ENCODE measurements at places on chromosomes 5 and 9.

DNA sequence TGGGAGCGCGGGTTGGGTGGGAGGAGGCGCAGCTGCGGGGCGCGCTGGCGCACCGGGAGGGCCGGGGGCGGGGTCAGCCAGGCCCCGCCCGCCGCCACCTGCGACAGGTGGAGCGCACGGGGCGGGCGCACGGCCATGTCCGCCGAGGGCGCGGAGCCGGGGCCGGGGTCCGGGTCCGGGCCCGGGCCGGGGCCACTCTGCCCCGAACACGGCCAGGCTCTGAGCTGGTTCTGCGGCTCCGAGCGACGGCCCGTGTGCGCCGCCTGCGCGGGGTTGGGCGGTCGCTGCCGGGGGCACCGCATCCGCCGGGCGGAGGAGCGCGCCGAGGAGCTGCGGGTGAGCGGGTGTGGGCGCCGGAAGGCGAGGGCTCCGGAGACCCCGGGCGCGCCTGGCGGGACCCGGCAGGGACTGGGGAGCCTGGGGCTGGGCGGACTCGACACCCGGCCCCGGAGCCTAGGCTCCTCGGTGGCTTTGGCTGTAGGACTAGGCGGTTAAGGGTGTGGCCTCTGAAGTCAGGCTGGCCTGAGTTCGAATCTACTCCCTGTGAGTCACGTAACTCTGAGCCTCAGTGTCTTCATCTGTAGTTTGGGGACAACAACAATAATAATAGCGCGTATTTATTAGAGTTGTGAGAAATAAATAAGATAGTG, at the start of gene BSPRY:
TSS of gene BSPRY (plus strand) at position 97 of the 650 bp plus-strand sequence. CDS start at position 136, 39 bp downstream.
- no peak for DNase-seq

DNA sequence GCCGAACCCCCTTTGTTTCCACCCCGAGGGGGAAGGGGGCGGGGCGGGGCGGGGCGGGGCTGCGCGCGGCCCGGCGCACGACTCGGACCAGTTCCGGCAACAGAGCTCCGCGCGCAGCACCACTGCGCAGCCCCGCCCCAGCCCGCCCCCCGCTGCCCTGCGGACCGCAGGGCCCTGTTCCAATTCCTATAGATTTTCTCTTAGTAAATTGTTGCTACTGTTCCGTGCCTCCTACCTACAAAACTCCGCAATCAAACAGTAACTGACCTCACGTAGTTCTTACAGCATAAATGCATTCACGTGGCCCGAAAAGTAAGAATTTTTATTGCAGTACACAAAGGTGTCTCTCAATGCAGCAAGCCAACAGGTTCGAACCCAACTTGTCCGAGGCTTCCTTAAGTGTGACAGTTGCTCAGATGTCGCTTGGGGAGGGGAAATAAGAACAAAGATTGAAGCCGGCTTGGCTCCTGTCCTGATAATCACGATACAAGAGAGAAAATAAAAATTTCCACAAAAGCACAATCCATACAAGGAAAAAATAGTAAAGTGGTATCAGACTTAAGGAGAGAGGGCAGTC, 1.2 kb upstream of the RNF38 start:
- no peak for DNase-seq

GRCh38 chr9:74499111-74499601, 2.0 kb downstream of the RORB start:
- DNase-seq = no peak

DNA sequence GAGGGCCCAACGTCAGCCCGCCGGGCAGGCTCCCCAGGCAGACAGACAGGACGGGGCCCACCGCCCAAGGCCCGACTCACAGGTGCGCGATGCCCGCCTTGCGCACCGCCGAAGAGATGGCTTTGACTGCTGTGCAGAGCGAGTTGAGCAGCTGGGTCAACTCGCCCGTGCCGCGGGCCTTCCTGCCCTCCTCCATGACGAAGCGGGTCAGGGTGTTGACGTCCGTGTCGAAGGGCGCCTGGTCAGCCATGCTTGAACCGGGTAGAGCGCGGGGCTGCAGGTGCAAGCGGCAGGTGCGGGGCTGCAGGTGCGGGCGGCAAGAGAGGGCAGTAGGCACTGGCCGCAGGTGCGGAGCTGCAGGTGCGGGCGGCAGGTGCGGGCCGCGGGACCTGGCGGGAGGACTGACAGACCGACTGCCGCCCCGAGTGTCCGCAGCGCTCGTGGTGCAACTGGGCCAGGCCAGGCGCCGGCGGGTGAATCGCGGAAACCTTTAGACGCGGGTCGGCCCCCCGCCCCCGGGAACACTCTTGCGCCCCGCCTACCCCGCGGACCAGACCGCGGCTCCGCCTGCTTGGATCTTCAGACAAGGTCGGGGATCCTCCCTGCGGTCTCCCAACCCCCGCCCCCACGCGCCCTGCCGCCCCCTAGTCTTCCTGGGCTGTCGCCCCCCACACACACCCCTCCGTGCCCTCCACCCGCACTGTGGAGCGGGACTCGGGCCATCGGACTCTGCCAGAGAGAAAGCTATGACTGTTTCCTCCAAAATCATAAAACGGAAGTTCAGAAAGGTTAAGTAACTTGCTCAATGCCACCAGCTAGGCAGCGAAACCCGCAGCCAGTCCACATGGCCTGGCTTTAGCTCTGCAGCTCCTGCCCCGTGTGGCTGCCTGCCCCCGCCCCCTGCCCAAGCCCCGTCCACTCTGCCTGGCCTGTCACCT, at the start of gene FBP1:
TSS of gene FBP1 (minus strand) at position 458 of the 938 bp plus-strand sequence. CDS start at position 250, 208 bp downstream.
- peak; percentile 16 for DNase-seq

GRCh38 chr5:24525414-24525813, 119.4 kb downstream of the CDH10 start:
- DNase-seq = no peak

DNA sequence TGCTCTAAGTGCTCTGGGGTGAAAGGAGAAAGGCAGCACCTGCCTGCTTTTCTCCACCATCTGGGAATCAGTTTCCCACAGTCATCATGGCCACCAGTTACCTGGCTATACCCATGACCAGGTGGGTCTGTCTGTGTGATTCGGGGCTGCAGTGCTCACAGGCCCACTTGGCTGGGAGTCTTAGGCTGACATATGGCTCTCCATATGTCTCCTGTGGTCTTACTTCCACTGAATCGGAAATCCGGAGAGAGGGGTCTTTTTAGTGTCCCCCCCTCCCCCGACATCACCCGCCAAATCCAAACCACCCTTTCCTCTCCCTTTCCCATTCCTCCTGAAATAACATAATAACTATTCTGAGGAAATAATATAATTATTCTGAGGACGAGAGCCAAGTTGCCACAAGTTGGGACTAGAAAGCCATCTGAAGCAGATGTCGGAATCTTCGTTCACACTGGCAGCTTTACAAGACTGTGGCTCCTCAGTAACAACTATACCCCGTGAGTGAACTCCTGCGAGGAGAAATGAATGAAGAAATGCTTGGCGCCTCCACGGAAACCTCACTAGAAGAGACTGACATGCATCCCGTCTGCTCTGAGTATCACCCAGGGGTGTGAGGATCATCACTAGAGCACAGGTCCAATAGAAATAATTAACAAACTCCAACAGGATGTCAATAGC, 143.4 kb downstream of the MYO10 start:
- no peak for DNase-seq

GRCh38 chr5:163503106-163504078, 2.0 kb upstream of the MAT2B start:
- no peak for DNase-seq

- no peak for DNase-seq
Measured at GRCh38 chr5:148938522-148938882, 112.1 kb downstream of the ADRB2 start.

GRCh38 chr9:110738982-110739381, 70.4 kb downstream of the MUSK start:
- no peak for DNase-seq

- peak; percentile 78 for DNase-seq
Measured at GRCh38 chr5:72013766-72014624, 93.3 kb upstream of the MAP1B start.

GRCh38 chr9:34545497-34545896, 22.7 kb upstream of the ENHO start:
- DNase-seq = no peak

DNA sequence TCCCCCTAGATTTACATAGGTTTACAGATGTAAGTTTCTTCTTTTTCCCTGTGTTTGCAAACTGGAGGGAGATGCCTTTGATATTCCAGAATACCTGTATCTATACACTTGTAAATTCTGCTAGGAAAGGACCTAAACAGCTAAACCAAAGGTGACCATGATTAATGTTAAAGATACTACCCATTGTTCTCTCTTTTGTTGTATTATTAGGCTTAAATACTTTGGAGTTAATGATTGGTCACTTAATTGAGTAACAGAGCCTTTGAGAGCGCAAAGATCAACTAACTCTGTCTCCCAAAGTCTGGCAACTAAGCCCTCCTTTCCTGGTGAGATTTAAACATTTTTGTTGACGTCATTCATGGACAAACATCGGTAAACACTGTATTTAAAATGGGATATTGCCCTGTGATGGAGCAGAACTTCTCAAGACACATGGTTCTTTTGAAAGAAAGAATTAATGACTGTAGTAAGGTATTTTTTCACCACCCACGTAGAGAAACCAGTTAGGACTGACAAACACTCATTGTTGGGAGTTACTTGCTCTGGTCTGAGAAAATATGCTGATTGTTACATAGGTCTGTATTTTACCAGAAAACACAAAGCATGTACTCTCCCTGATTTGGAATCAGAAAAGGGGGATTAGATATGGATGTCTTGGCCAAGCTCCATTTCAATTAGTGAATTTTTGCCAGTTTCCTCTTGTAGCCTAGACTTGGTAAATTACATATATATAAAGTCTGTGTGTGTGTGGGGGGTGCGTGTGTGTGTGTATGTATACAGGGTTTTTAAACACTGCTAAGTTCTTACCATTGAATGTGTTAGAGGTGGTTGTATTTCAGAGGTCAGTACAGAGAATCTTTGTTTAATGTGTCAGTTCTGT, 4.6 kb downstream of the VCAN start:
- DNase-seq = no peak

GRCh38 chr5:94168151-94168550, 426.8 kb upstream of the POU5F2 start:
- no peak for DNase-seq

- DNase-seq = no peak
Measured at GRCh38 chr9:117828466-117828865, 124.3 kb downstream of the TLR4 start.

DNA sequence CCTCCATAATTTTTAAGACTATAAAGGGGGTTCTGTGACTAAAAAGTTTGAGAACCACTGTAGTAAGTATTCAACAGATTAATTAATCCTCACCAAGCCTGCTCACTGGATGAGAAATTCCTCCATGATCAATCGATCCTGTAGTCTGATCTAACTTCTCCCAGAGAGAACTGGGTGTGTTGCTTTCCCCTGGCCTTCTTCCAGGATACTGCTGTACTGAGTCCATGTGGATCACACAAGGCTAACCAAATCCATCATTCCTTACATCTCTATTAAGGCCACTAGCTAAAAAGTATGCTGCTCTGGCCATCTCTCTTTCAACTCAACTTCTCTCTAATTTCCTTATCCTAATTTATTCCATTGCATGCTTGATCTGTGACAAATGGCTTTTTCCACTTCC, 280.2 kb upstream of the PCSK5 start:
- DNase-seq = no peak

GRCh38 chr9:82882138-82882537, 180.8 kb downstream of the RASEF start:
- no peak for DNase-seq

GRCh38 chr5:159616952-159617351, 286.7 kb upstream of the IL12B start:
- no peak for DNase-seq

DNA sequence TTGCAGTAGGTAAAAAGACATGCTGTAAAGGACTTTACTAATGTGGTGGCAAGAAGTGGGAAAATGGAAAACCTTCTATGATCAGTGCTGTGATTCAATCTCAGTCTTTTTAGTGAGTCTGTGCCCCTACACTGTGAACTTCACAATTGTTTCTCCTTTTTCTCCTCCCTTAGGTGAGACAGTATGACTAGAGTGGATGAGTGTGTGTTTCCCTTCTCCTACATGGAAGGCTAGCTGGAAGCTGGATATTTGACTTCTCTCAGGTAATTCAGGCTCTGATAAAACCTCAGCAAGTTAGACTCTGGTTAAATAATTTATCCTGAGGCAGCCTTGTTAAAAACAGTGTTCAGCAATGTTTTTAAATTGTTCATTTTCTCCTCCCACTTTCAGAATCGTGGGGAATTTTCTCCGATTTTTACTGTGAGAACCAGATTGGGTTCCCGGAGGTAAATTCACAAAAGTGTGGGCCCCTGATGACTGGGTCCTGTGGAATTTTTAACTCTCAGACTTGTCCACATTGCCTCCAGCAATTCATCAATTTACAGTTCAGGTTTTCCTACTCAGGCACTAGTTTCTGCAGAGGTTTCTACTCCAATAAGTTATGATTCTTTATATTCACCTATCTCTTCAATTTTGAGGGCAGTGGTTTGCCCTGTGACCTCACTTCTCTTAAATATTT, 149.1 kb upstream of the PIK3R1 start:
- no peak for DNase-seq

DNA sequence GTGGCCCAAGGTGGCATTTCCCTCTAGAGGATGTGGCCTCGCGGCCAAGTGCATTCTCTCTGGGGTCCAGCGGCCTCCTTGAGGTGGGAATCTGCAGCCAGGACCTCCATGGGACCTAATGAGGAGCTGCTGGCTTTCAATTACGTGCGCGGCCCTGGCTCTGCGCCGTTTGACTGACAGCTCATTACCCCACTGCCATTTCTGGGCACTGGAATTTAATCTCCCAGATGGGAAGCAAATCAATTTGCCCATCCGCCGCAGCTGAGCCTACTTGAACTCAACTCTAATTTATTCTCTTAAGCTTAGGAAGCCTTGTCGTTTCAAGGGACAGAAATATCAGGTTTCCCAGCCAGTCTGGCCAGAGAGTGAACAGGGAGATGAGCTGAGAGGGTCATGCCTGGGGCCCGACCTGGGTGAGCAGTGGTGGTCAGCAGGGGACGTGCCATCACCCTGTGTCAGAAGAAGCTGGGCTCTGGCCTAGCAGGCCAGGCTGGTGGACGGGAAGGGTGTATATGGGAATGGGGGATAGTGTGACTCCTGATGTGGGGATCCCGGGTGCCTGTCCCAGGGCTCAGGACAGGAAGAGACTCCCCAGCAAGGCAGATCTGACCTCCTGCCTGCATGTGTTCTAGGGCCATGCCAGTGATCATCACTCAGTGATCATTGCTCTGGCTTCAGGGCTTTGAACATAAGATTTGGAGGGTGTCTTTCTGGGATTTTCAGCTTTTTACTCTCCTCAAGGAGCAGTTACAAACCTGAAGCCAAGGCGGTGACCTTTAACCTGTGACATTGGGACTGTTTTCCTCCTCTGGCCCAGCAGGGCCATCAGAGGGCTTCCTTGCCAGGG, 69.7 kb downstream of the MACROH2A1 start:
- no peak for DNase-seq

DNA sequence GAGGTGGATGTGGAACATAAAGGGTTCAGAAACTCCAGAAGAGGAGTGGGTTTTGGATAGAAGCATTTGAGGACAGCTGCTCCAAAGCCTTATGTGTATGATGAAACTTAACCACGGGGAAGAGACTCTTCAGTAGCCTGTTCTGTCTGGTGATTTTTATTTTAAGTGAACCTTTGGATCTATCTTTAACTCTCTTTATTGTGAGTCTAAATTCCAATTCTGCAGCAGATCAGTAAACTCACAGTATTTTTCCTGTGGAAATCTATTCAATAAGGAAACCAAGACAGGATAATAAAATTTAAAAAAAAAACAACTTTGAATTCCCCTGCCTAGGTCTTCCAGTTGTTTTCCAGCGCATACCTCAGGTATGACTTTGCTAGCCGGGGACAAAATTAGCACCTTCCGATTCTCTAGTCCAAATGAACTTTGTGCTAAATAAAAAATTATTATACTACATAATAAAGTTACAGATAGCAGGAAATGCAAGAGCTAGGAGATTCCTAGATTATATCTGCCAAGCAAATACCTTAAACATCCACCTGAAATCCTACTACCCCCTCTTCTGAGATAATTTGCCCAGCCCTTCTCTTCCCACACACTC, 101.9 kb downstream of the NLN start:
- no peak for DNase-seq
